ENCODE measurements at places on chromosomes 5 and 9. TPM values are rescaled to one million over a fixed set of nuclear protein-coding genes. Genes with fewer than 3 reads are reported as not detected.
A peak's percentile ranks its signal among the peaks of the same experiment; 100 is the strongest.

Gene UBQLN1
- 123 TPM for total RNA-seq

Gene SAXO1
- total RNA-seq = not detected

Gene ATG10
- 3.7 TPM for total RNA-seq

Gene EFCAB9
- not detected for total RNA-seq

Gene ATP10B
- total RNA-seq = not detected

Gene UCK1
- total RNA-seq = 18.8 TPM

Gene HAPLN1
- total RNA-seq = 12.3 TPM

DNA sequence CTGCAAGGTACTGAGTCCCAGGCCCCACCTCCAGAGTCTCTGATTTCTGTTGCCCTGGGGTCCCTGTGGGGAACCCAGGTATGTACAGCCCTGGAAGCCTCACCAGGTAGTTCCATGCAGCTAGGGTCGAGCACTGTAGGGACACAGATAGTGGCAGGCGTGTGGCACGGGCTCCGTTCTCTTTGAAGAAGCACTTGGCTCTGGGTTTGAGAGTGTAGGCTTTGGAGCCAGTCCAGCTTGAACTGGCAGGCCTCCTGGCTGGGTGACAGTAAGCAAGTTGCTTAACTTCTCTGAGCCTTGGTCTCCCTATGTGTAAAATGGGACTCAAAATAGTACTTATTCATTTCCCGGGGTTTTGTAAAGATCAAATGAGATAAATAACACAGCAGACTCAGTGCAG is 5.6 kb downstream of the OLFM1 start:
- no peak for DNase-seq

DNA sequence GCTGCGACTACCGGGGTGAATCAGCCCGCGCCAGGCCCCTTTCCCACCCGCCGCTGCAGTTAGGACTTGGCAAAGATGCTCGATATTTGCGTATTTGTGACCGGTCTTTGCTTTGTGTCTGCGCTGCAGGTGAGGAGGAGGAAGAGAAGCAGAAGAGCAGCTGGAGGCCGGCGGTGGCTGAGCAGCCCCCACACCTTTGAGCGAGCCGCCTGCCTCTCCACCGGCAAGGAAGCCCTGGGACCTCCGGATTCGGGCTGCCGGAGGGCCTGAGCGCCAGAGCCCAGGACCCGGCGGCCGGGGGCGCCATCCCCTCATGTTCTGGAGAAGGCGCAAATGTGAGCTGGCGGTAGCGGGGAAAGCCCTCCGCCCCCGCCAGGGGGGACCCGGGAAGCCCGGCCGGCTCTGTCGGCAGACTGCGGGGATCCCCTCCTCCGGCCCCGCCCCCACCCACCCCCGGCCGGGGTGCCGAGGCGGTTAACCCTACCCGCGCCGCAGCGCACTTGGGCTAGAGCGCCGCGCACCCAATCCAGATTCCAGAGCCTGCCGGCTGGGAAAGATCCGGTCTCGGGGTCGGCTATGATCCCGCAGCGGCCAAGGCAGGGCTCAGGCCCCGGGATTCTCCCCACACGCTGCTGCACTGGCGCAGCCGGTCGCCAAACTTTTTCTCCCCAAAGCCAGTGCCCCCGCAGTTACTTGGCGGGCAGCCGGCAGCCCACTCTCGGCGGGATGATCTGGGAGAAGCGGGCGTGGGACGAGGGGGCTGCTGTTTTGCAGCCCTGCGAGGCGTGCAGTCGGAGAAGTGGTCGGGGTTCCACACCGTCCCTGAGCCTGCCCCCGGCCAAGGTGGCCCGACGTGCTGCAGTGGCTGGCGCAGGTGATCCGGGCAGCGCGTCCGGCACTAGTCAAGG is 800 bp upstream of the KCNN2 start:
- DNase-seq = peak; percentile 7

GRCh38 chr9:137277329-137278041 is at the start of gene TOR4A:
Gene TOR4A (plus strand): TSS chr9:137277726. CDS start chr9:137278690, 964 bp downstream.
- DNase-seq = peak; percentile 85

- no peak for DNase-seq
Observed at GRCh38 chr9:13213998-13214397, 65.5 kb downstream of the MPDZ start.

- peak; percentile 44 for DNase-seq
Observed at GRCh38 chr5:72598401-72599064, 91.3 kb upstream of the ZNF366 start.

GRCh38 chr5:137828180-137828579 is 39.5 kb upstream of the MYOT start:
- DNase-seq = no peak

Data from HFFc6 (cell line).